ENCODE measurements at places on chromosomes 13 and 19.

- no peak for DNase-seq
Observed at GRCh38 chr19:10815007-10815536, 20.9 kb downstream of the TMED1 start.

GRCh38 chr13:23588666-23589065, 18.5 kb downstream of the TNFRSF19 start:
- no peak for DNase-seq

GRCh38 chr13:43132257-43132656, 108.9 kb downstream of the DNAJC15 start:
- no peak for DNase-seq

GRCh38 chr13:95533545-95534160, 18.9 kb upstream of the CLDN10 start:
- no peak for DNase-seq

DNA sequence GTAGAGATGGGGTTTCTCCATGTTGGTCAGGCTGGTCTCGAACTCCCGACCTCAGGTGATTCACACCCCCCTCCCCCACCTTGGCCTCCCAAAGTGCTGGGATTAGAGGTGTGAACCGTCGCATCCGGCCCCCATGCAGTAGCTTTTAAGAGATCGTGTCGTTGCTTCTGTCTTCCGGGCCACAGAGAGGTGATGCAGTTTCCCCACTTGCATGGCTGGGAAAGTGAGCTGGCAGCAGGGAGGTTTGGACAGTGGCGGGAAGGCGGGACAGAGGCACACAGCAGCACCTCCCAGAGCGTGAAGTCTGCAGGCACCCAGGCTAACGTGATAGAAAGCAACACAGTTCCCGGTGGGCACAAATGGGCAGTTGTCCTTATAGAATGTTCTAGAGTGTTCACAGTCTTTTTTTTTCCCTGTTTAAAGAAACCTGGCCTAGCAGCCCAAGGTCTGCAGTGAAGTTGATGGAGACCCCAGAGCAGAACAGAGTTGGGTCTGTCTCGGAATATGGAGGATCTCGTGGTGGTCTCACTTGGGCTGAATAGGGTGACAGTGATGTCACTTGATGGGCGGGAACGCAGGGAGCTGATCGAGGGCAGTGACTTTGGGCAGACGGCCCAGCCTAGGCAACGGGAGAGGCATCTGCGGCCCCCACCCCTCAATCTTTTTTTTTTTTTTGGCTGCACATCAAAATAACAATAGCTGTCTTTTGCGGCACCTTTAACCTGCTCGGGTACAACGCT, 4.9 kb downstream of the UHRF1 start:
- DNase-seq = no peak

DNA sequence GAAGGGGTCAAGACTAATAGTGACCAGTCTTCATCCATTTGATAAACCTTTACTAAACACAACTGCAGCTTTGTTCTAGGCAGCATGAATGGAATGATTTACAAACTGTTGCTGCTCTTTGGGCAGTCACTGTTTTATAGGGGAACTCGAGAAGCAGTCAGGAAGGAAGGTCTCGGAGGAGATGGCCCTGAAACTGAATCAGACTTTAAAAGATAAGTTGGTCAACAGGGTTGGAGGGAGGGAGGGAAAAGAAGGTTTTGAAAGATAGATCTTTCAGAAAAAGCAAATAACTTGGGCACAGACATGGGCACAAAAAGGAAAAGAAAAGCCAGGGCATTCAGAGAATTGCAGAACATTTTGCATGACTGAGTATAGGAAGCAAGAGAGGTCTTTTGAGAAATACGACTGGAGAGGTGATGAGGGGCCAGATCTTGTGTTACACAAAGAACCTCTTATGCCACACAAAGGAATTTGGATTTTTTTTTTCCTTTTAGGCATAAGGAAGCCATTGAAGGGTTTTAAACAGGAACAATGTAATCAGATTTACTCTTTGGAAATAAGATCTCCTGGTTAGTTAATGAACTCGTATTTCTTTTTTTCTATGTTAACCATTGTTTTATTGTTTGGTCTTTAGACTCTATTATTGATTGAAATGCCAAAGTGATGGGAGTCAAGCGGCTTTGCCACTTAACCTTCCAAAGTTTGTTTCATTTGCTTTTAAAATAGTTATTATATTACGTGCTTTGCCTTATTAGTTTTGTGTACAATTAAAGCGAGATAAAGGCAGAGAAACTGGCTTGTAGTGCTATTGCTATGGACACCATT, 37.5 kb upstream of the SACS start:
- no peak for DNase-seq

GRCh38 chr13:59601993-59602392, 561.7 kb downstream of the DIAPH3 start:
- no peak for DNase-seq

DNA sequence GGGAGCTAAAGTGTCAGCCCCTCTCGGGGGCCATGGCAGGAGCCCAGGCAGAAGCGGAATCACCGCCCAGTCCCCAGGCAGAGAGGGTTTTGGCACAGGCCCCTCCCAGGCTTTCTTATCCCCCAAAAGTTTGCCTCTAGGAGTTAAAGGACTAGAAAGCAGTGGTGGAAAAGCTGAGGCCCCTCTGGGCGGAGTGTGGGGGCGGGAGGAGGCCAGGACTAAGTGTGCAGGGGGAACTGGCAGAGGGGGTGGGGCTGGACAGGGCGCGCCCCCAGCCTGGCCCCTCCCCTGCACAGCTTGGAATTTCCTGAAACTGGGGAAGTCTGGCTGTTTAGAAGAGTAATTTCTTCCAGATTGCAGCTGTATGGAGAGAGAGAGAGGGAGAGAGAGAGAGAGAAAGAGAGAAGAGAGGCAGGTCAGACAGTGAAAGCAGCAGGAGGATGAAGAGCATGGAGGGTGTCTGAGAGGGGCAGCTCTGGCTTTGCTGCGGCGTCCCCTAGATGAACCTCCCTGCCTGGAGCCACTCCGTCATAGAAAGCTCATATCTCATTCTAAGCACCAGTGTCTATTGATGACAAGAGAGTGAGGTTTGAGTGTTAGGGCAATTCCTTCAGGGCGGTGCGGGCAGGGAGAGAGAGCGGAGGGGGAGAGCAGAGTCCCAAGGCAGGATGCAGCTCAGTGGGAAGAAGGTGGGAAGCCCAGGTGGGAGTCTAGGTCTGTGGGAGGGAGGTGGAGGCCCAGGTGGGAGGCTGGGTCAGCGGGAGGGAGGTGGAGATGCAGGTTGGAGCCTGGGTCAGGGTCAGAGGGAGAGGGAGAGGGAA, at the start of gene CDC42EP5:
Gene CDC42EP5 (minus strand): TSS at position 226 of the 821 bp plus-strand sequence. CDS start 7,749 bp downstream, outside the sequence.
- no peak for DNase-seq

DNA sequence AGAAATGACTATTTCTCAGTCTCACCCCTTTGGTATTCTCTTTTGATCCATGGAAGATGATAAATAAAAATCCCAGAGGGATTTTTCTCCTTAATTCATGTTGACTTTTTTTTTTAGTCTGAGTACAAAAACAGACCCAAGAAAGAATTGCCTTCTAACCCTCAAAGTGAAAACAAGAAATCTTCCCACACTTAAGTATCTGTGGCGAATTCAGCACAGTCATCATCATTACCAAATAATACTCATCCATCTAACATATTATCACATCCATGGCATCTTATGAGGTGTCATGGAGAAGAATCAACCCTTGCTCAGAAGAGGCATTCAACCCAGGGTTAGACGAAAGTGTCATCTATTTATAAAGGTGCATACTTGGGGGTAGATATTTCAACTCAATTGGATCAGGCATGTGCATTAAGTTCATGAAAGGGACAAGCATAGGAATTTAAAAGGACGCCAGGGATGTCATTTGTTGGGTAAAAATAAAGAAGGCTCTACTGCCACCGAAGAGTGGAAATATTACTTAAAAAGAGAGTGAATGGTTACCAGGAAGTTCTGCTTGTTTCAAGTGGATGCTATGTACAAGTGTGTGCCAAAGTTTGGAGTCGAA, 101.9 kb downstream of the FLT1 start:
- DNase-seq = no peak

GRCh38 chr19:44753932-44754749, 5.6 kb downstream of the BCL3 start:
- DNase-seq = peak; percentile 47

GRCh38 chr19:8259142-8259921, 48.8 kb downstream of the CD320 start:
- DNase-seq = no peak

DNA sequence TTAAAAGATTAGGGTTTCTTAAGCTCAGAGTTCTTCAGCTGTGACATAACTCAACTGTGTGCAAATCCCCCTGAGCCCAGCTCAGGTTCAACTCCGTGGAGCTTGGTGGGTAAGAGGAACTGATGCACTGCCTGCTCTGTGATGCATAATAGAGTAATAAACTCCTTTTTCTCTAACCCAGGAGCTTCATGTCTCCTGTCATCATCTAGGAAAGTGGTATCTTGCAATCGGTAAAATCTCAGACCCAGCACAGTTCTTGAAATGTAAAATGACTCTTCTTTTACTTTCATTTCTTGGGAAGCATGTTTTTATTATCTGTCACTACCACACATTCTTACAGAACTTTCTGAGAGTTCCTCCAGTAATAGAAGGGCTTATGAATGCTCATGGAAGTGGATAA, 123.8 kb upstream of the PCDH9 start:
- no peak for DNase-seq

GRCh38 chr19:44401139-44402115, at the start of gene ZNF285:
TSS of gene ZNF285 (minus strand) at chr19:44401608. CDS start at chr19:44397213, 4,395 bp downstream.
- DNase-seq = peak; percentile 53

DNA sequence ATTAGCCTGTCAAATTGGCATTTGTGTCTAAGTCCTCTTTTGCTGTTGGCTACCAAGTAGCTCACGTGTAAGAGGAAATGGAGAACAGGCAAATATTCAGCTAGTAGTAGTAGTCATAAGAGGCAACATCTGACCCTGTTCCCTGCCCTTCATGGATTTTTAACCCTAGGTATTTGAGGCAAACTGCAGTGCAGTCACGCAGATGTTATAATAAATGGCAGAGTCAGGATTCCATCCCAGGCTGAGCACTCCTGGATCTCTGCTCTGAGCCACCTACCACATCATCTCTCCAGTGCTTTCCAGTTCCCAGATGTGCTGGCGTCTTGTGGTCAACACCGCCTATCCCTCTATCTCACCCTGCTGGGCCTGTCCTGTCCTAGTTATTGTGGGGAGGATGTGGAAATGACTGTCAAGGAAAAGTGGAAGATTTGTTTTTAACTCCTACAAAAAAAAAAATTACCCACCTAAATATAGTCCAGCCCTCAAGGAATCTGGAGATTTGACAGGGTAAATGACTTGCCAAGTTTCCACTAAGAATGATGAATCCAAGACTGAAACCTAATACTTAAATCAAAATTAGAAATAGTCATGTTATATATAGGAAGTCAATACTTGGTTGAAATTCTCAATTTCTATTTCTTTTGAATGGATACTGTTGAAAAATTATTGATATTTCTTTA, 322.9 kb downstream of the GPC6 start:
- no peak for DNase-seq

- no peak for DNase-seq
Observed at GRCh38 chr13:23656637-23657371, 86.6 kb downstream of the TNFRSF19 start.

- no peak for DNase-seq
Observed at GRCh38 chr13:28056426-28056825, 44.0 kb downstream of the FLT3 start.

- peak; percentile 25 for DNase-seq
Observed at GRCh38 chr19:55086730-55087541, 11.3 kb downstream of the EPS8L1 start.

GRCh38 chr13:38753878-38754277, 67.0 kb downstream of the FREM2 start:
- DNase-seq = no peak

- DNase-seq = no peak
Observed at GRCh38 chr13:78881751-78882150, 222.8 kb upstream of the OBI1 start.

- DNase-seq = no peak
Observed at GRCh38 chr13:111187960-111188541, 72.9 kb downstream of the ARHGEF7 start.

- no peak for DNase-seq
Observed at GRCh38 chr13:95020298-95020987, 280.8 kb downstream of the ABCC4 start.

GRCh38 chr13:31631071-31631470, 108.3 kb upstream of the RXFP2 start:
- no peak for DNase-seq

DNA sequence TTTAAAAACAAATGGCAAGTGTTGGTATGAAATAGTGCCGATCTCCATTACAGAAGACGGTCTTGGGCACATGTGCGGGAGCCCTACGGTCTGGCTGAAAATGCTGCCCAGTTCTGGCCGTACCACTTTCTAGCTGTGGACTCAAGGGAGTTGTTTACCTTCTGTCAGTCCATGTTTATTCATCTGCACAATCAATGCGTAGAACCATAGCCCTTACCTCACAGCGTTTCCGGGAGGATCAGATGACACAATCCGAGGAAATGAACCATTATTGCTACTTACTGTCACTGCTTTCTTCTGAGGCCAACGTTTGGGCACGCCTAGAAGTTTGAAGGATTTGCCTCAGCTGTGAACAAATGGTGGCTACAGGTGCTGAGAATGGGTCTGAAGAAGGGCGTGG, 31.2 kb downstream of the GADD45B start:
- DNase-seq = no peak

DNA sequence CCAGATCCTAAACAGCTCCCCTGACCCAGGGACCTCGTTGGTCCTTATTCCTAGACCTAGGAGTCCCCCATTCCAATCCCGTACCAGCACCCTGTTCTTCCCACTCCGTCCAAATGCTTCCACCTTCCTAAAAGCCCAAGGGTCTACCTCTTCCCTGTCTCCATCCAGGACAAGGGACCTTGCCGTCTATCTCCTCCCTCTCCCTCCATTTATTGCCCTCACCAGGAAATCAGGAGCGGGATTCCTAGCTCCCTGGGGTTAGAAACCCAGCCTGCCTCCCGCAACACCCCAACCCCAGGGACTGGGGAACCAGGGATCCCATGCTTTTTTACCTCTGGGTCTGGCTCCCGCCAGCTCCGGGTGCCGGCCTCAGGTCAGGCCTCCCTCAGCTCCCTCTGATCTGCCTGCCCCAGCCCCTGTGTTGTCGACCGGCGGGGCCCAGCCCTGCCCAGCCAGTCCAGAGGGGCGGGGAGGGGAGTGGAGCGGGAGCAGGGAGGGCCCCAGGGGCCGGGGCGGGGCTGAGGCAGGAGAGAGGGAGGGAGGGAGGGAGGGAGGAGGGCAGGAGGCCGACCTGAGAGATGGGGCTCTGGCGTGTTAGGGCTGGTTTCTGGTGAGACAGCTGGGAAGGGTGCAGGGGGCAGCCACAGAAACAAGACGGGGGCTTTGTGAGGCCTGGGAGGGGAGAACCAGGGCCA, at the start of gene B3GNT8:
Gene B3GNT8 (minus strand): TSS at position 423 of the 695 bp plus-strand sequence. CDS start 596 bp downstream, outside the sequence.
- no peak for DNase-seq

GRCh38 chr13:85194482-85194881, 604.7 kb downstream of the SLITRK6 start:
- no peak for DNase-seq

- DNase-seq = no peak
Observed at GRCh38 chr13:113546571-113547237, 37.8 kb upstream of the TFDP1 start.

DNA sequence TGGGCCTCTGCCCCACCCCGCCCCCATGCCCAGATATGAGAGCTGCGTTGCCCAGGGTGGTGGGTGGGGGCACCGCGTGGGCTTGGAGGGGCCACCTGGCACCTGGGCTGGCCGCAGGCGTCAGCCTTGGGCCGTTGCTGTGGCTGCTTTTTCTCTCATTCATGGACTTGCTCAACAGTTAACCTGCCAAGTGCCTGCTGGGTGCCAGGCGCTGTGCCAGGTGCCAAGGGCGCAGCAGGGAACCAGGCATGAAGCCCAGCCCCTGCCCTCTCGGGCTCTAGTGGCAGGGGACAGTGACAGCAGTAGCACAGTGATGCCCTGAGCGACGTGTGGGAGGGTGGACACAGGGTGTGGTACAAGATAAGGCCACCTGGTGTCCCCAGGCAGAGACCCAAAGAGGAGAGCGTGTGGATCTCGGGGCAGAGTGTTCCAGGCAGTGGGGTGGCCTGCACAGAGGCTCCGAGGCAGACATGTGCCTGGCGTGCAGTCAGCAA, 28.1 kb downstream of the DHX34 start:
- no peak for DNase-seq

Data from T-helper 17 cell (primary cell).